ENCODE measurements at places on chromosomes 4 and X. TPM values are rescaled to one million over a fixed set of nuclear protein-coding genes. Genes with fewer than 3 reads are reported as not detected.

ACOX3 gene
- 66.9 TPM for total RNA-seq

VCX gene
- not detected for total RNA-seq

ABCG2 gene
- total RNA-seq, result 2.9 TPM

CFAP99 gene
- total RNA-seq, result not detected

REST gene
- 27.8 TPM for total RNA-seq

DKK2 gene
- 1.8 TPM for total RNA-seq

TEX13B gene
- not detected for total RNA-seq

MAGEB17 gene
- 0.24 TPM for total RNA-seq

POF1B gene
- 14.5 TPM for total RNA-seq

ATP7A gene
- 6.3 TPM for total RNA-seq

CASK gene
- 17.0 TPM for total RNA-seq

BANK1 gene
- not detected for total RNA-seq

PARM1 gene
- 88.9 TPM for total RNA-seq

RAB41 gene
- total RNA-seq, result not detected

TAF7L gene
- total RNA-seq, result not detected

IL1RAPL2 gene
- not detected for total RNA-seq

PPP3CA gene
- total RNA-seq, result 15.7 TPM

PNMA5 gene
- total RNA-seq, result not detected

SLITRK4 gene
- total RNA-seq, result 1.3 TPM

TXK gene
- total RNA-seq, result 0.35 TPM

ELF4 gene
- 4.1 TPM for total RNA-seq

GPR173 gene
- 0.93 TPM for total RNA-seq

GRIA2 gene
- total RNA-seq, result not detected

DMRTC1 gene
- total RNA-seq, result not detected

FAM47E gene
- total RNA-seq, result 2.2 TPM

GPR119 gene
- not detected for total RNA-seq

POU4F2 gene
- not detected for total RNA-seq

GAGE12J gene
- not detected for total RNA-seq

All from right atrium auricular region (tissue), 2 donors.